ENCODE measurements at places on chromosomes 7 and 10.

- DNase-seq = no peak
Observed at GRCh38 chr10:64867501-64867962, 1346.3 kb downstream of the REEP3 start.

- DNase-seq = no peak
Observed at GRCh38 chr7:46680147-46680546, 759.1 kb upstream of the IGFBP3 start.

DNA sequence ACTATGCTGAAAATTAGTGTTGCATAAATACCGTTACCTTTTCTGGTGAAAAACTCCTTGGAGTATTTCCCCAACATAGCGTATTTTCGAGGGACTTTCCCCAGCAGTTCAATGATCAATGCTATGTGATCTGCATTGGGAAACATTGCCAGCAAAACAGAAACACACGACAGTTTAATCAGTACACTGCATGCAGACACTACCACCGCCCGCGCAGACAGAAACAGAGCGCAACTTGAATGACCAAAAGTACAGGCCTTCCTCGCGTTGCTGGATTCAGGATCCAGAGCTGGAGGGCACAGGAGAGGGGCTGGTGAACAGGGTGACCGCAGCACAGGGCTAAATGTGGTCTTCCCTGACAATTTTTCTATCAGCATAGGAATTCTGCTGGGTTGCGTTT is 111.7 kb downstream of the KMT2E start:
- no peak for DNase-seq

DNA sequence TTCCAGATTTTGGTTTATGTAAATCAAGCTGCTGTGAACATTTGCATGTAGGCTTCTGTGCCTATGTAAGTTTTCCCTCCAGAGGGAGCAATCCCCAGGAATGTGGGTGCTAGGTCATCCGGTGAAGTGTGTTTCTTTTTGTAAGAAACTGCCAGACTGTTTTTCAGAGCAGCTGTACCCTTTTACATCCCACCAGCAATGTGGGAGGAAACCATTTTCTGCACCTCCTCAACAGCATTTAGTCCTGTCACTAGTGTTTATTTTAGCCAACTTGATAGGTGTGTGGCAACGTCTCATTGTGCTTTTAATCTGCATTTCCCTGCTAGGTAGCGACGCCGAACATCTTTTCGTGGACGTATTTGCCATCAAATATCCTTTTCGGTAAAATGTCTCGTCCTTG is 395.7 kb upstream of the FOXK1 start:
- DNase-seq = no peak

GRCh38 chr10:128587689-128588088 is 461.5 kb upstream of the MKI67 start:
- no peak for DNase-seq

DNA sequence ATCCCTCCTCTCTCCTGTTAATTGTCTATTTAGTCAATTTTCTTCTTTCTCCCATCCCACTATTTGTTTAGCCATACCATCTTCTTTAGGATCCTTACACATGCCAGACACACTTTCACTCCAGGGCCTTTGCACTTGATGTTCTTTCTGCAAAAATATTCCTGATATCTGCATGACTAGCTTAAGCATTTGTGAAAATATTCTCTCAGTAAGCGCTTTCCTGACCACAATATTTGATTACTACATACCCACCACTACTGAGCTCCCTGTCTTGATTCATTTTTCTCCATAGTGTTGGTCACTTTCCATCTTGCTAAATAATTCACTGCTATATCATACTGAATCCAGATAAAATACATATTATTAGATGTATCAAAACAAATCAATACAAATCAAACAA is 75.1 kb downstream of the SEMA3D start:
- no peak for DNase-seq

GRCh38 chr7:6588566-6588965 is 1.3 kb upstream of the INTS15 start:
- no peak for DNase-seq

DNA sequence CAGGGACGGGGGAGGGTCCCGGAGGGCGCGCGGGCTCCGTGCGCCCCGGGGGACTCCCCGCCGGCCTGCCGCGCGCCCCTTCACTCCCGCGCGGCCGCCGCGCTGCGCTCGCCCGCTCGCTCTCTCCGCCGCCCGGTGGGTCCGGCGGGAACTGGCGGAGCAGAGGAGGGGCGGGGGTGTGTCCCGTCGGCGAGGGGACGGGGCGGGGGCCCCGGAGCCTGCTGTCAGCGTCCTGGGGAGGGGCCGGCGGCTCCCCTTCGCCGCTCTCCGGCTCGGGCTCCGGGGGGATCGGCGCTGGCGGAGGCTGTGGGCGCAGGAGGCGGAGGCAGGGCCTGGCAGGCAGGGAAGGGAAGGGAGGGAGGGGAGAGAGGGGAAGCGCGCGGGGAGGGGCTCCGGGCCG is at the start of gene SH3PXD2A:
SH3PXD2A (minus strand) TSS at position 153 of the 400 bp plus-strand sequence. CDS start 310 bp downstream, outside the sequence.
- DNase-seq = no peak

DNA sequence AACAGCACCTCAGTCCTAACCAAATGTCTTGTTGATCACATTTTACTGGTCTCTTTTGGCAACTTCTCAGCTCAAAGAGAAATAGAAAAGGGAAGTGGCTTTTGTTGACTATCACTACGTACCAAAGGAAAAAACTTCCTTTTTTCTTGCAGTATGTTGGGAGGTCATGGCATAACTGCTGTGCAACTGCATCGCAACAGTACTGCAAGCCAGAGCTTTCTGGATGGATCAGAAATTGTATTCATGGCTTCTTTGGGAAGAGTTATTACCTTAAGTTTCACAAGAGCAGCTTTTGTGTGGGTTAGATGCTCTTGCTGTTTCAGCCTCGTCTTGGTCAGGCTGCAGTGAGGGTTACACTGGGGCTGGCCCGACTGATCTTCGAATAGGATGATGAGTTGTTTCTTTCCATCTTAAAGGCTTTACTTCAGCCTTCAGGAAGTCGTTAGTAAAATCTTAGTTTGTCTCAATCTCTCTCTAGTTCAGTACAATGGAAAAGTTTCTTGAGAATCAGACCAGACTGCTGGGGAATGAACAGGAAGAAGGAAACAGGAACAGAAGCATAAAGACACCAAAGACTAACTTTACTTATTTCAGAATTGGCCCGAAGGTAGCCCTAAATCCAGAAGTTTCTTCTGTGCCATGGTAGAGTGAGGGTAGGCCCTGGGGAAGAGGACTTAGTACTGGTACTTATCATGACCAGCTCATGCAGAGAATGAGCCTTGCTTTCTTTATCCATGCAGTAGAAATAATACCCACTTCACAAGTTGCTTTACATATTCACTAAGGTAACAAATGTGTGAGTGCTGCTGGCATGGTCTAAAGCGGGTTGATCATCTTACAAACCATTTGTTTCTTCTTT is 153.6 kb downstream of the CELF2 start:
- DNase-seq = no peak

GRCh38 chr7:138208142-138208570 is 131.9 kb downstream of the AKR1D1 start:
- no peak for DNase-seq

DNA sequence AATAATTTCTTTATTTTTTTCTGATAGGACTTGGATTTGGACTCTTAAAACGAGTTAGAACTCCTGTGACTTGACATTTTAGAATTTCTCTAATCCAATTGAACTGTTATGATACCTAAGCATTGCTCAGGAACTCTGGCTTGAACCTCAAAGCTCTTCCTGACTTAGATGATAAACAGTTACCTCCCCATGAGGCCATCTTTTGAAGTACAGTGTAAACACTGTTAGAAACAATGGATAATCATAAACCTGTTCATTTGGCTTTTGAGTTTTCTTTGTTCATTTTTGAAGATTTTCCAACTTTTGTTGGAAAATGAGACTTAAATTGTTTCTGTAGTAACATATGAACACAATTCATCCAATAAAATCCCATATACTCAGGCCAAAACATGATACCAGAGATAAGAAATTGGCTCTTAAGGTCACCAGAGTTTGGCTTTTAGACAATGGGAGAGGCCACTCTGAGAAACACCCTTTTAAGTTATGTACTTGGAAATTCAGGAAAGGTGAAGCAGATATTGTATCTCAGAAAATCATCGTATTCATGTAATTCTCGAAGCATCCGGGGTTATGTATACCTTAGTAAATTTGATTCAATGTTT is 59.6 kb downstream of the RUNDC3B start:
- DNase-seq = no peak

GRCh38 chr10:61541960-61542359 is 88.8 kb upstream of the TMEM26 start:
- no peak for DNase-seq

DNA sequence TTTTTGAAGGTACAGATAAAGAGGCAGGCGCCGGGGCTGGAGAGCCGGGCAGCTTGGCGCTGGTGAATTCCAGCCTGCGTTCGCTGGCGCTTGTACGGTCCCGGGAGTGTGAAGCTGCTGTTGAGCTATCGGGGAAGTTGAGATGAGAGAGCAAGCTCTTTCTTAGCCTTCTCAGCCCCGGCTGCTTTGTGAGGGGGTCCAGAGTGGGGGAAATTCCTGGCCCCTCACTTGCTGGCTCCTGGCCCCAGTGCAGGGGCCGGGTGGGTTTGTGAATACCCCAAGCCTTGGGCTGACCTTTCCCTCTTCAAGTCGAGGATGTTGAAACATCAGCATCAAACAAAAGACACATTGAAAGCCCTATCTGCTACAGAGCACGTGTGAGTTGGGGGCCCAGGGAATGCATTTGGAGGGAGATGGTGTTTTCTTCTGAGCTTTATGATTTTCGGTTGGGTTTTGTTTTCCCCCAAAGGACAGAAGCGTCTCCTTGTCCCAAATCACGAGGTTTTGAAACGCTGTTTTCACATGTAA is 2.7 kb downstream of the ZMIZ1 start:
- DNase-seq = no peak

- DNase-seq = no peak
Observed at GRCh38 chr7:77326131-77326530, 90.0 kb downstream of the GSAP start.

DNA sequence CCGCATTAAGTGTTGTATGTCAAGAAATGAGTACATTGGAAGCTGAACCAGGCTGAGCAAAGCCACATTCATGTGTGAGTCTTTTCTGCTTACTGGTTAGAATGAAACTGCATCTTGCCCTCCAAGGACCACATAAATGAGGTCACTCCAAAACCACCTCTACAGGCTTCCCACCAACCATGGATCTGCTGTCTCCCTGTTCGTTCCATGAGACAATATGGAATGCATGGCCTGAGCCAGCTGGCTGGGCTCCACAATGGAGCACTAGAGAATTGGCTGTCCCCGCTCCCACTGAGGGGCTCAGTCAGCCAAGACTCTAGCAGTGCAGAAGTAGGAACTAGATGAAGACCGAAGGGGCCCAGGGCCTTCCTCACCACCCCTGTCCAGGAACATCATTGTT is 120.8 kb downstream of the TNS3 start:
- no peak for DNase-seq

GRCh38 chr10:97682042-97682441 is 5.0 kb downstream of the AVPI1 start:
- no peak for DNase-seq

GRCh38 chr10:77004917-77005564 is 632.6 kb downstream of the KCNMA1 start:
- no peak for DNase-seq

- no peak for DNase-seq
Observed at GRCh38 chr10:72328829-72329204, 25.9 kb downstream of the DNAJB12 start.

DNA sequence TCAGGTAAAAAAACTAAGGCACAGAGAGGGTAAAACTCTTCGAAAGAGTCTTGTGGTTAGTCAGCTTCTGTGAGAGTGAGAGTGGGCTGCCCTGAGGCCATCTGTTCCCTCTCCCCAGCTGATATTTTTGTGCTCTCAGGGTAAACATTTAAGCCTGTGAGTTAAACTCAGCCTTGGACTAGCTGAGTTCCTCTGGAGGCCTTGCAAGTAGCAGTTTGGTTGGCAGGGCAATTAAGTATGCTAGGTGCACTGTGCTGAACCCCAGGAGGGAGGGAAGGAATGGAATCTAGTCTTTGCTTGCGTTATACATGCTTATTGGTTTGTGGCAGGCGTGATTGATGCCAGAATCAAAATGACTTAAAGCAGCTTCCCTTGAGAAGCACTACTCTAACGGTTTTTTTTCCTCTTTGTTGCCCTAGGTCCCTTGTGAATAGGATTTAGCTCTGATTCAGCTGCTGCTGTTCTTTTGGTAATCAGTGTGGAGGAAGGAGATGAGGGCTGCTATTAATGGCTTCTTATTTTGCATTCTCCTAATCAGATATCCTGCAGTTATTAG is 140.2 kb downstream of the AUTS2 start:
- no peak for DNase-seq

GRCh38 chr7:1917221-1918062 is 247.4 kb downstream of the ELFN1 start:
- DNase-seq = no peak

- DNase-seq = no peak
Observed at GRCh38 chr7:80481196-80481884, 30.5 kb downstream of the GNAT3 start.

DNA sequence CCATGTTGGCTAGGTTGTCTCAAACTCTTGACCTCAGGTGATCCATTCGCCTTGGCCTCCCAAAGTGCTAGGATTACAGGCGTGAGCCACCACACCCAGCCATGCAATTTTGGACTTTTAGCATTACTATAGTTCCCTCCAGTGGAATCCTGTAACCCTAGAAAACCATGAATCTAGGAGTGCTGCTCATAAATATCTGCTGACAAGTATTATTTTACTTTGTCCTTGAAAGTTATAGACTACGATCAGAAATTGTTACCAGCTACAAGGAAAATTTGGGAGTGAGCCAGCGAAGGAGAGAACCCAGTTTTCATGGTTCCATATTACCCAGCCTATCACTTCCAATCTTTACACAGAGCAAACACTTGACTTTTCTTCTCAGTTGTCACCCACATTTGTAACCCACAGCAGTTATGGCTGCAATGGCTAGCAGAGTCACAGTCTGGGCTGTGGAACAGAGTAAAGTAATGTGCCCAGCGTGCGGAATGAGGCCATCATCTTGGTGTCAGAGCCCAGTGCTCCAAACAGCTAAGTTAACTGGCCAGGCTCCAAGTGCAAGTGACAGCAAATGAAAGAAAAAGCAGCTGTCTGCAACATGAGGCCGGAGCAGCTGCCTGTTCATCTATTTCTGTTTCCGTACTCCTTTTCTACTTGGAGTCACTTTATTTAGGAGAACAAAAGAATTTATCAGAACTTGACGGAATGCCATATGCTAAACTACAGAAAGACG is 29.9 kb downstream of the ZC3HC1 start:
- DNase-seq = no peak

DNA sequence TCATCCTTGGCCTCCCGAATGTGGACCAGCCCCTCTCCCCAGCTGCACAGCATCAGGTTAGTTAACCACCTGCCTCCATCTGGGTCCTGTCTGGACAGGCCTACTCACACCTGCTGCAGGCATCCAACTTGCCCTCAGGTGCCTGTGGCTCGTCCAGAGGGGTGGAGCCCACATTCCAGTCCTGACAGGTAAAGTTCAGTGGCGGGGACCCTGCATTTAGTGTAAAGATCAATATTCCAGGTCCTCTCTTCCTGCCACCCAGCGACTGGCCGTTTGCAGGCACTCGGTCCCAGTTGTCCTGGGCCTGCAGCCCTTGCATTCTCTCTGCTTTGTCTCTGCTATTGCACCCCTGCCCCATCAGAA is 15.0 kb downstream of the HTRA1 start:
- DNase-seq = no peak

- DNase-seq = no peak
Observed at GRCh38 chr7:12712236-12712635, 24.8 kb downstream of the ARL4A start.

- DNase-seq = no peak
Observed at GRCh38 chr10:101781984-101782810, 1.0 kb downstream of the NPM3 start.
